ENCODE measurements at places on chromosomes 3 and 15.

- DNase-seq, result no peak
These were observed 32.9 kb downstream of the CHP1 start for GRCh38 chr15:41263891-41264351.

- DNase-seq, result no peak
These were observed 122.0 kb upstream of the OSTN start for GRCh38 chr3:191076903-191077552.

GRCh38 chr15:41979493-41980266 lies 7.3 kb upstream of the EHD4 start:
- no peak for DNase-seq

GRCh38 chr3:51999846-52000245 lies 4.2 kb upstream of the RPL29 start:
- DNase-seq, result no peak

GRCh38 chr3:180332608-180333007 lies 269.4 kb upstream of the TTC14 start:
- DNase-seq, result no peak

DNA sequence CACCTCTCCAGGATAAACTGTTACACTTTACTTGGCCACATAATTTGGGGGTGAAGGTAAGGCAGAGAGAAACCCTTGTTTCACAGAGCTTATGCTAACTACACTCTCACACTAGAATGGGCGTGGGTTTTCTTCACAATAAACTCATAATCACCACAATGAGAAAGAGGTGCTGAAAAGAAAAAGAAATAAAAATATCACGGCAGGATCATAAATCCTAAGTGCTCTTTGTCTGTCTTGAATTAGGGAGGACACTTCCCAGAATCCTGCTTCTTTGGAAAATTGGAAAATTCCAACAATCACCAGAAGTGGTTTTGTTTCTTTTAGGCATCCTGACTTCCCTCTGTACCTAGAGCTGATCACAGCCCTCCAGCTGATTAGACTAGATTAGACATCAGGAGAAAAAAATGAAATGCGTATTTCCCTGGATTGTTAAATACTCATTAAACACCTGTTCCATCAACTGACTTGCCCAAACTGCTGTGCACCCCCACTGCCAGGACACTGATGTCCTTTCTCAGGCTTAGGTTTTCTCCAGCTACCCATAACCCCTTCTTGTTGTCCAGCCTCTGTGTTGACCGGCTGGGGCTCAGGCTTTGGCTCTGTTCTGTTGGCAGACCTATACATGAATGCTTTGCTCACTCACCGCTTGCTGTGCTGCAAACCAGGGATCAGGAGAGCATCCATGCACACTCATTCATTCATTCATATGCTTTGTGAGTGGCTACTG lies 41.6 kb upstream of the ACKR4 start:
- no peak for DNase-seq

- DNase-seq, result no peak
These were observed 218.0 kb downstream of the ZBBX start for GRCh38 chr3:167162083-167162482.

- DNase-seq, result no peak
These were observed 10.9 kb downstream of the SEMA3G start for GRCh38 chr3:52433996-52434479.

- DNase-seq, result no peak
These were observed 15.6 kb downstream of the OR5K3 start for GRCh38 chr3:98406034-98406433.

GRCh38 chr3:4322635-4323034 lies 19.5 kb downstream of the SETMAR start:
- no peak for DNase-seq

DNA sequence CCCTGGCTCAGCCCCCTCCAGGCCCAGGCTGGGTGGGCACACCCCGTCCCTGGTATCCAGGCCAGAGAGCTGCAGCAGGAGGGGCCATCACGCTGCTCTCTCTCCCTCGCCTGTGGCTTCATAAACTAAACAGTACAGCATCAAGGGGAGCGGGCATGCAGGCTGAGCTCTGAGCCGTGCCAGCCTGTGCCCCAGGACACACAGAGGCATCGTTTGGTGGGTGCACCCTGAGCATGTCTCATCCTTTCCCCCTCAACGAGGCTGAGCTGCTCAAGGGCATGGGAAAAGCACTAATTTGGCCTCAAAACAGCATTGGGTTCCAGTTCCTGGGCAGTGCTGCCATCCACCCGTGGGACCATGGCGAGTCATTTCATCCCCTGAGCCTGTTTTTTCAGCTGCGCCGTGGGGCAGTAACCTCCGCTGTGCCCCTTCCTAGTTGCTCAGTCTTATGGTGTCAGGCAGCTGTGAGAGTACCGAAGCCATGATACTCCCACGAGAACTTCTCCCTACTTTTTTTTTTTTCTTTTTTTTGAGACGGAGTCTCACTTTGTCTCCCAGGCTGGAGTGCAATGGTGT lies 79.6 kb downstream of the CPN2 start:
- no peak for DNase-seq

DNA sequence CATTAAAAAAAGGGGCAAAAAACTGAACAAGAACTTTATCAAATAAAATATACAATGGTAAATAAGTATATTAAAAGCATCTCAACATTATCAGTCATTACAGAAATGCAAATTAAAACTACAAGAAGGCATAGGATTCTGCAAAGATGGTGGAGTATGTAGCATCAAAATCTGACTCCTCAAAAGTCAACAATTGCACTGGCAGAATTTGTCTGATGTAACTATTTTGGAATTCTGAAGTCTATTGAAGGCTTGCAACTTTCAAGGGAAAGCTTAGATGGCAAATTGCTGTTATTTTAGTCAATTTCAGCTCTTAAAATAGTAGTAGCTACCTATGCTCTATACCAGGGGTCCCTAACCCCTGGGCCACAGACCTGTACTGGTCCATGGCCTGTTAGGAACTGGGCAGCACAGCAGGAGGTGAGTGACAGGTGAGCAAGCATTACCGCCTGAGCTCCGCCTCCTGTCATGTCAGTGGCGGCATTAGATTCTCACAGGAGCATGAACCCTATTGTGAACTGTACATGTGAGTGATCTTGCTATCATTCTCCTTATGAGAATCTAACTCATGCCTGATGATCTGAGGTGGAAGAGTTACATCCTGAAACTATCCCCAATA lies 107.6 kb downstream of the TGFBR2 start:
- DNase-seq, result no peak

- DNase-seq, result no peak
These were observed 2.8 kb downstream of the SEC62 start for GRCh38 chr3:169969174-169970095.

GRCh38 chr15:64813075-64813474 lies 12.4 kb downstream of the PIF1 start:
- DNase-seq, result no peak

DNA sequence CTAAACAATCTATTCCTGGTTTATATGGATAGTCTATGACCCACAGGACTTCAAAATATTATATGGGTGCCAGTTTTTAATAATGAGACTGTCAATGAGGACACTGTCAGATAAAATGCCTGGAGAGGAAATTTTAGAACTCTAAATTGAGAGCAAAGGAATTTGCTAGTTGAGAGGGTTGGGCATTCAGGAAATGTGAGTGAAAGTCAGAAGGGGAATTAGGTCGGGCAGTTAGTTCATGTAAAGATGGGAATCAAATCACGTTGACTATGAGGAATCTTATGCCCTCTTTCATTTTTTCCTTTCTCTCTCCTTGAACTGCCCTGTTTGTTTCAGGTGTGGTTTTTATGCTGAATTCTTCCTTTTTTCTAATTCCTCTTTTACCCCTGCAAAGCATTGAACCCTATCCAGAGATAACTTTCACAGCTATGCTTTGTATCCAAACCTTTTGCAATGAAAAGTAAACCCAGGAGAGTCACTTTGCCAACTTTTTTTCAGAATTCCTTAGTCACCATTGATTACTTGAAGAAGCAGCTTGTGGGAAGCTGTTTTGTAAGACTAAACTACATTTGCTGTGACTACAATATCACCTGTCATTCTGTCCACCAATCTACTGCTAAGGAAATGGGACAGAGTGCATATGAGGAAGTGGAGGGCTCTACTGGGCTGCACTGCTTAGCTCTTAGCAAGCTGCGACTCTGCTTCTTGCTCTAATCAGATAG lies 27.8 kb downstream of the CHP1 start:
- DNase-seq, result no peak

GRCh38 chr3:75978686-75979085 lies 193.3 kb upstream of the ZNF717 start:
- peak; percentile 49 for DNase-seq

GRCh38 chr3:20403986-20404740 lies 218.2 kb upstream of the SGO1 start:
- DNase-seq, result no peak

DNA sequence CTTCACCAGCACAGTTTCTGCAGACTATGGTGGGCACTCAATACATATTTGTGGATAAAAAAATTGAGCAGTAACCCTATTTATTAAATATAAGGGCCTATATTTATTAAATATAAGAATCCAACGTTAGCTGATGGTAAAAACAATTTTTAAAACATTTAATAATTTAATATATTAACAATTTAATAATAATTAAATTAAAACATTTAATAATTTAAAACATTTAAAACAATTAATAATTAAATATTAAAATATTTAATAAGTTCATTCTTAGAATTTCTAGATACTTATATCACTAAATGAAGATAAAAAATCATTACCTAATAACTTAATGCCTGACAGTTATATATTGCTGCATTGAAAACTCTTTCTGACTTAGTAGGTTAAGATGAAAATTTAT lies 880.2 kb upstream of the EPHA6 start:
- no peak for DNase-seq

GRCh38 chr3:194030372-194030771 lies 105.6 kb upstream of the HES1 start:
- no peak for DNase-seq

DNA sequence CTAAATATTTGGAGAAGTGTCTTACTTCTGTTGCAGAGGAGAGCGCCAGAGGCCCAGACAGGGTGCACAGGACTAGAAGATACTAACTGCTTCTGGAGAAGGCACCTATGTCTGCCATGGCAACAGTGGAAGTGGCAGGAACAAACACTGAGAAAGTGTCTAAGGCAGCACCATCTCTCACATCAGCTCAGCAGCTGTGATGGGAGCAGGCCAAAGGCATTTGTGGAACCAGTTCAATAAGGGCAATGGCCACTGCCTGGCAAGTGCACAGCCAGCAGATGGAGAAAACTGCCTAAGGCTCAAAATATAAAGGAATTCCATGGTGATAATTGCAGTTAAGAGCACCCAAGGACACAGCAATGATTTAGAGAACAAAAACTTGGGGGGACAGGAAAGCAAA lies 563.0 kb upstream of the CCDC54 start:
- peak; percentile 60 for DNase-seq

DNA sequence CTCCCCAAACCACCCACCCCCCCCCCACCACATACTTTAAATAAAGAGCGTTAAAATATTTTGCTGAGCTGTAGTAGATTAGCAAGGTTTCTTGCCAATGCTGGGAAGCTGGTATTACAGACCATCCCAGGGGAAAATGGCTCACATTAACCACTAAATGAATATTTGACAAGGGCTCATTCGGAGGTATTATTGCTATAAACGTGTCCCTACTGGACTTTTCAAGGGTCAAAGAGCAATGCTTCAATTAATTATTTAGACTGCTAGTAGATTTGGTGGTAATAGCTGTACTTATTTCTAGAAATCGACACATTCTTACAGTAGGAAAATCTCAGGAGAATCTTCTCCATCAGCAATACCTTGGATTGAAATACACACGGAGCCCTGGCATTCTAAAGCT lies 5.2 kb downstream of the SOX2 start:
- no peak for DNase-seq
